ENCODE measurements at places on chromosomes 12 and 14.

GRCh38 chr12:203462-204260 lies 10.3 kb downstream of the SLC6A12 start:
- no peak for DNase-seq

- no peak for DNase-seq
Measured at GRCh38 chr12:30437616-30438015, 258.1 kb downstream of the IPO8 start.

GRCh38 chr12:3202096-3202495 lies 124.9 kb downstream of the TSPAN9 start:
- DNase-seq: no peak

GRCh38 chr12:57630891-57631433 lies 2.0 kb downstream of the B4GALNT1 start:
- DNase-seq: no peak

GRCh38 chr12:62761658-62762057 lies 173.3 kb downstream of the PPM1H start:
- DNase-seq: no peak

DNA sequence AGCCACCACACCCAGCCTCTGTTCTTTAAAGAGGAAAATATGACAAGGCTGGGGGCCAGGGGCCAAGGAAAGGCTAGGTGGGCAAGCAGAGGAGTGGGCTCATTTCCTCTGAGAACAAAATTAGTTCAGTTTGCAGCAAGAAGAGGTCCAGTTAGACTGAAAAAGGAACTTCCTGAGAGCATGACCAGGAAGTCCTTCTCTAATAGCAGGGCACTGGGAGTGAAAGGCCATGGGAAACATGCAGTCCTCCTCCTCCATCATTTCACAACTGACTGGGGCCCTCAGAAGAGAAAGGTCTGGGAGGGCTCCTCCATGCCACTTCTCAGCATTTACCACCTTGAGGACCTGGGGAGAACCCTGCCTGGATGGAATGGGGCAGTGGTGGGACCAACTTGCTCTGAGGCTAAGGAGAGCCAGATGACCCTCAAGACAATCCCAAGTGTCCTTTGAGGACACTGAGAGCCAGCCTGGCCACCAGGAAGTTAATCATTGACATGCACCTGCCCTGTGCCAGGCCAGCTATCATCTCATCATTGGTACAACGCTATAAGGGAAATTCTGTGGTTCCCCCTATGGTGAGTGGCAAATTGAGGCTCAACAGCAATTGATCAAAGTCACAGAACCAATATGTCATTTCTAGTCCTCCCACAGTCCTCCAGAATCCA lies 2.0 kb downstream of the AQP2 start:
- DNase-seq: no peak

DNA sequence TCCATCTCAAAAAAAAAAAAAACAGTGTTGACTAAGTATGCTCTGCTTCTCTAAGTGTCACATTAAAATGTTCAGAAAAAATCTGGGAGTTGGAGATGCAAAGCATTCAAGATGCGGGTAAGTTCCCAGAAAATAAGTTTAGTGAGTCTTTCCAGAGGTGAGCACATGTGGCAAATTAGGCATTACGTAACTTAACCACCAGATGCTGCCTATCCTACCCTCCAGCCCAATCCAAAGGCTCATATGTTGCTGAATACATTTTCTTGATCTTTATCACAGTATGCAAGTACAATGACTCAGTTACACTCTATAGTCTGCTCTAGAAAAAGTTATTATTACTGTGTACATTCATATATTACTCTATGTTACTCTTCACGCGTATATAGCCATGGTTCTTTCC lies 3.6 kb downstream of the SLC2A14 start:
- no peak for DNase-seq

DNA sequence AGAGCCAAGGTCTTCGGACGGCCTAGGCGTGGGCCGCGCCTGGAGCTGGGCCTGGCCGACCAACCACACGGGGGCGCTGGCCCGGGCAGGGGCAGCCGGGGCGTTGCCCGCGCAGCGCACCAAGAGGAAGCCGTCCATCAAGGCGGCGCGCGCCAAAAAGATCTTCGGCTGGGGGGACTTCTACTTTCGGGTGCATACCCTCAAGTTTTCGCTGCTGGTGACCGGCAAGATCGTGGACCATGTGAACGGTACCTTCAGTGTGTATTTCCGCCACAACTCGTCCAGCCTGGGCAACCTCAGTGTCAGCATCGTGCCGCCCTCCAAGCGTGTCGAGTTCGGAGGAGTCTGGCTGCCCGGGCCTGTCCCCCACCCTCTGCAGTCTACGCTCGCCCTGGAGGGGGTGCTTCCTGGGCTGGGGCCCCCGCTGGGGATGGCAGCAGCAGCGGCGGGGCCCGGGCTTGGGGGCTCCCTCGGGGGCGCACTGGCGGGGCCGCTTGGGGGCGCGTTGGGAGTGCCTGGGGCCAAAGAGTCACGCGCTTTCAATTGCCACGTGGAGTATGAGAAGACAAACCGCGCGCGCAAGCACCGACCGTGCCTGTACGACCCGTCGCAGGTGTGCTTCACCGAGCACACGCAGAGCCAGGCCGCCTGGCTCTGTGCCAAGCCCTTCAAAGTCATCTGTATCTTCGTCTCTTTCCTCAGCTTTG lies 4.4 kb upstream of the SHMT2 start:
- DNase-seq: no peak

DNA sequence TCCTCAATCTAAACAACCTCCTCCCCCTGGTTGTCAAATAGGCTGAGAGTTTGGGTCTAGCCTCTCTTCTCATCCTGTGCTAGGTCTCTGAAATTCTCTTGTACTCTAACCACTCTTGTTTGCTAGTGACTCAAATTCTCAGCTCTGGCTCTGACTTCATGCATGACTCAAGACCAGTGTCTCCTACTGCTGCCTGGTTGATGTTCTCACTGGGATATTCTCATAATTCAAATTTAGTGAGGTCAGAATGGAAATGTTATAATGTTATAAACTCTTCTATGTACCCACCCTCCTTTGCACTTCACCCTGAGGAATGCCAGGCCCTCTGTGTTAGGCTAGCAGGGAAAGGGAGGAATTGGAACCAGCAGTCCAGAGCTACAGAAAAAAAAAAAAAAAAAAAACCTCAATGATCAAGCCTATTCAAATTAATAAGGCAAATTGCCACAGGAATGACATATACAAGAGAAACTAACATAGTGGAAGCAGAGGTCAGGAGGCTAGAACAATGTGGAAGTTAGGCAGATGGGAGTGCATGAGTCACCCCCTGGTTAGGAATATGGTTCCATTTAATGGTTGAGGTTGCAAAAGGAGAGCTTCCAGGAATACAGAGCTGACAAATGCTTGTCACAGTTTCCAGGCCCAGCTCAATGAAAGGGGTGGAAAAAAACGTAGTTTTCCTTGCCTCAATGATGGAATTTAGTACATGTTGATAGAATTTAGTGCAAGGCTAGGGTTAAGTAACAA lies 459.5 kb downstream of the RMST start:
- no peak for DNase-seq

DNA sequence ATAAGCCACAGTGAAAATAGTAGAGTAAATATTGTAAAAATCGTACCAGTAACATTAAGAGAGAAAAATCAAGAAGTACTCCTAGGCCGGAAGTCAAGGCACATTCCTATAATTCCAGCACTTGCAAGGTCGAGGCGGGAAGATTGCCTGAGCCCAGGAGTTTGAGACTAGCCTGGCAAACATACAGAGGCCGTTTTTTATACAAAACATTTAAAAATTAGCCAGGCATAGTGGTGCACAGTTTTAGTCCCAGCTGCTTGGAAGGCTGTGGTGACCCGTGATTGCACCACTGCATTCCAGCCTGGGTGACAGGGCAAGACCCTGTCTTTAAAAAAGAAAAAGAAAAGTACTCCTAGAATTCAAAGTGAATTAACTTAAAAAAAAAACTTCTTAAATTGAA lies 341.8 kb downstream of the C12orf50 start:
- no peak for DNase-seq

DNA sequence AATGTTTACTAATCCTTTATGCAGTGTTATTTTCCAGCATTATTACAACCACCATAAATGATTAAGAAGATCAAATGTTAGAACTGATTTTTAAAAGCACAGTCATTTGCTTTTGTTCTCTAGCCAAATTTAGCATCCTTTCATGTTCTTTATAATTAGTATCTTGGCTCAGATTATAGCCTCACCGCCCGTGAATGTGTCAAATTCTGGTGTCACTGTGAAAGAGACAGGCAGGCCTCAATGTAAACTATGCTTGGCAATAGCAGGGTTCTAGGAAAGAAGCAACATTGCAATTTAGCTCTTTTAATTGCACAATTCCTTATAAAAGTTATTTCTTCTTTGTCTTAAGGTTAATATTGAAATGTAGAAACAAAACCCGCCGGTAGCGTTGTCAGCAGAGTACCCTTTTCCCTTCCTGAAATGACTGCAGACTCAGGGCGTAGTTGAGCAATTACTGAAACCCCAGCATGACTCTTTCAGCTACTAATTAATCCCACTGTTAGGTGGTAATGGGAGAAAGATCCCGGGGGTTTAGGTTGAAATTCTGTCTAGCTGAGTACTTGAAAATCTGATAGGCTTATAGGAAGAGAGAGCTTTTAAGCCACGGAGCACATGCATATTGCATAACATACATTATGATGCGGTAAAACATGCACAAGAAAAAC lies 1600.5 kb upstream of the SEL1L start:
- DNase-seq: no peak

- no peak for DNase-seq
Measured at GRCh38 chr12:4178424-4179170, 95.0 kb upstream of the CCND2 start.

DNA sequence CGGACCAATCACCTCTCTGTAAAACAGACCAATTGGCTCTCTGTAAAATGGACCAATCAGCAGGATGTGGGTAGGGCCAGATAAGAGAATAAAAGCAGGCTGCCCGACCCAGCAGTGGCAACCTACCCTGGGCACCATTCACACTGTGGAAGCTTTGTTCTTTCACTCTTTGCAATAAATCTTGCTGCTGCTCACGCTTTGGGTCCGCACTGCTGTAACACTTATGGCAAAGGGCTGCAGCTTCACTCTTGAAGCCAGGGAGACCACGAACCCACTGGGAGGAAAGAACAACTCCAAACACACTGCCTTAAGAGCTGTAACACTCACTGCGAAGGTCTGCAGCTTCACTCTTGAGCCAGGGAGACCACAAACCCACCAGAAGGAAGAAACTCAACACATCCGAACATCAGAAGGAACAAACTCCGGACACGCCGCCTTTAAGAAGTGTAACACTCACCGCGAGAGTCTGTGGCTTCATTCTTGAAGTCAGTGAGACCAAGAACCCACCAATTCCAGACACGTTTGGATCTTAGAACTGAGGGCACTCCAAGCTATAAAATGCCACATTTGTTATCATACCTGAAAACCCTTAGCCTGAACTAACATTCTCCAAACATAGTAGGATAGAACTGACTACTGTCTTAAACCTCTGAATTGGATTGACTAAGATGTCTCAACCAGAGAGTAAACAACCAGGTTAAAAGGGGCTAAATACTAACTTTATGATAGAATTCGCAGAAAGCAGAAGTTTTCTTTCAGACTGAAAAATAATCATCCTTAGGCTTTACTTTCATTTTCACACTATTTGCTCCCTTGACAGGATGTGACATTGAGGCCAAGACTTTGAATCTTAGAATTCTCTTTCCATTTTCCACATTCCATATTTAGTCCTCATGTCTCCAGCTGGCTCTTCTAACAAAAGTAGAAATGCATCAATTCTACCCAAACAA lies 33.6 kb downstream of the CDKL1 start:
- DNase-seq: no peak

- DNase-seq: peak; percentile 13
Measured at GRCh38 chr12:104957719-104958000, 430 bp downstream of the SLC41A2 start.

DNA sequence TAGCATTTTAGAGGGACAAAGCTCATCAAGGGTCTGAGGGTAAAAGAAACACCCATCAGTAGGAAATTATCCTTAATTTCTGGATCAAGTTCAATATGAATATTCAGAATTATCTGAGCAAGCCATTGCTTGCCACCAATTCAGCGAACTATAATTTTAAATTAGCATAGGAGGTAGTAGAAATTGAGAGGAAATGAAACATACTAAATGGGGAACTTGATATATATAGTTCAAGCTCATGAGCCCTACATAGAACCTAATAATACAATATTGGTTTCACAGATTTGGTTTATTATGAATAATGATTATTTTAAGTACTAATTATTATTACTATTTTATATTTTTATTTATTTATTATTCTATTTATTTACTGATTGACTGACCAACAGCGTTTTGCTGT lies 42.1 kb upstream of the GXYLT1 start:
- DNase-seq: no peak

GRCh38 chr12:32240162-32240561 lies 133.5 kb downstream of the BICD1 start:
- DNase-seq: no peak

GRCh38 chr12:125125271-125125670 lies 60.0 kb downstream of the AACS start:
- DNase-seq: no peak

- no peak for DNase-seq
Measured at GRCh38 chr14:74574090-74574433, 38.0 kb downstream of the LTBP2 start.

- no peak for DNase-seq
Measured at GRCh38 chr12:125288931-125289928, 224.0 kb downstream of the AACS start.

- no peak for DNase-seq
Measured at GRCh38 chr14:91241863-91242262, 2.6 kb downstream of the GPR68 start.

- DNase-seq: no peak
Measured at GRCh38 chr14:70045844-70046535, 142.8 kb downstream of the SLC8A3 start.

DNA sequence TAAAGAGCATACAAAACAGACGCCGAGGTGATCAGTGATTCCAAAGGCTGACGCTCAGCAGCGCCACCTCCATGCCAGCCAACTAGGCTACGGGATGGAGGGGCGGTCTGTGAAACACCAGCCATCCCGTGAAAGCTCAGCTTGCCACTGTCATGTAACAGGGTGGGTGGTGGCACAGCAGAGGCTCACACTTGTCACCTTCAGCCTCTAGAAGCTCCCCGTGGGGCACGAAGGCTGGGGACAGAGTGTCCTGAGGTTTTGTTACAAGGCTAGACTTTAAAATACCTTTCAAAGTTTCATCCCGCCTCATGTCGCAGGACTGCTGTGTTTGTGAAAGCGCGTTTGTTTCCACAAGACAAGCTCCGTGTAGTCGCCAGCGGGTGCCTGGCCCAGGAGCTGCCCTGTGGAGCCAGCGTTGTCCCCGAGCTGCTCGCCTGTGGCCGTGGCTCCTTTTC lies 20.7 kb downstream of the XRCC3 start:
- DNase-seq: no peak

- no peak for DNase-seq
Measured at GRCh38 chr12:1083889-1084262, 92.9 kb downstream of the ERC1 start.

GRCh38 chr14:94893411-94894160 lies 123.7 kb upstream of the GSC start:
- no peak for DNase-seq

GRCh38 chr12:70319605-70320004 lies 46.5 kb upstream of the KCNMB4 start:
- no peak for DNase-seq

- no peak for DNase-seq
Measured at GRCh38 chr12:43158126-43158525, 393.9 kb downstream of the ADAMTS20 start.

GRCh38 chr14:22845821-22846625 lies 9.6 kb downstream of the MMP14 start:
- no peak for DNase-seq

Measured in stimulated activated CD8-positive, alpha-beta memory T cell treated with anti-CD3 and anti-CD28 coated beads, Interleukin-15, amount 100 ng/mL, for 4 hours (primary cell).